Ovary (tissue), 10 donors: ENCODE measurements at places on chromosomes 5 and 9.
A peak's percentile ranks its signal among the peaks of the same experiment; 100 is the strongest.

DNA sequence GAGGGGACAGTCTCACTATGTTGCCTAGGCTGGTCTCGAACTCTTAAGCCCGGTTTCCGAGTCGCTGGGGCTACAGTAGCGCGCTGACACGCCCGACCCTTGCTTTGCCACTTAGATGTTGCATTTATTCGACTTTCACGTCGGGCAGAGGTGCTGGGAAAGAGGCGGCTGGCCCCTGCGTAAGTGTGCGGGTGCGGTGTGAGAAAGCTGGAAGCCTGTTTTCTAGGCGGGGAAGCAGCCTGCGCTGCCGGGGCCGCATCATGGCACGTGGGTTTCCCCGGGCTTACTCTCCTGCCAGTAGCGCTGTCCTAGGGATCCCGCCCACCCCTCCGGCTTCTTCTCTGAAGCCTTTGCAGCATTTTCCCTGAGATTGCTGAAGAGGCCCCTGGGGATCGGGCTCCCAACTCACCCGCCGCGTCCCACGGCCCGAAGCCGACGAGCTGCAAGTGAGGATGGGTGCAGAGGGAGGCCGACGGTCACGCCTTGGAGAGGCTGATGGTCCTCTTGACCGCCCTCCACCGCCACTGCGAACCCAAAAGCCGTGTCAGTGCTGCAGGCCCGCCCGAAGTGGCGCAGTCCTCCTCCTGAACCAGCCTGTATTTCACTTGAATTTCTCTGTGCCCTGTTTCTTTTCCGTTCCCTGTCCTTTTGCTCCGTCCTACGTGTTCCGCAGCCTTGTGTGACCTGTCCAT lies 5.8 kb upstream of the TRIM41 start:
- DNase-seq: peak; percentile 55

DNA sequence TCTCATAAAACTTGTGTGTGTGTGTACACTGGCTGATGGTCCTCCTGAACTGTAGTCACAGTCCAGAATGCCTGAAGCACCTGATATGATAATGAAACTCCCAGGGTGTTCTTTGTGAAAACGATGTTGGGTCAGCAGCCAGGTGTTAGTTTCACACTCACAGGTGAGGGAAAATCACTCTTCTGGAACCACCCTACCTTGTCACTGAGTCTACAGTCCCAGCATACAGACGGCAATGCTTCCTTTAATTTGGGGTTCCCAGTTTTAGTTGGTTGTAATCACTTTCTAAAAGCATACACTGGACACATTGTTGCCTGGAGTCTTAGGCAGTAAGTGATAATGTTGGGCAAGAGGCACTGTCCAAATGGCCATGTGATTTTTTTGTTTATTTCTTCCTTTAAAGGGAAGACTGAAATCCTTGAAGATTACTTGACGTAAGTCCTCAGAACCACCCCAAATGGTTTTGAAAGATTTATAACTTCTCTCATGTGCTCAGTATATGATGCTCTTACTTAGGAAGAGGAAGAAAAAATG lies 18.2 kb upstream of the MGAT1 start:
- DNase-seq: no peak

DNA sequence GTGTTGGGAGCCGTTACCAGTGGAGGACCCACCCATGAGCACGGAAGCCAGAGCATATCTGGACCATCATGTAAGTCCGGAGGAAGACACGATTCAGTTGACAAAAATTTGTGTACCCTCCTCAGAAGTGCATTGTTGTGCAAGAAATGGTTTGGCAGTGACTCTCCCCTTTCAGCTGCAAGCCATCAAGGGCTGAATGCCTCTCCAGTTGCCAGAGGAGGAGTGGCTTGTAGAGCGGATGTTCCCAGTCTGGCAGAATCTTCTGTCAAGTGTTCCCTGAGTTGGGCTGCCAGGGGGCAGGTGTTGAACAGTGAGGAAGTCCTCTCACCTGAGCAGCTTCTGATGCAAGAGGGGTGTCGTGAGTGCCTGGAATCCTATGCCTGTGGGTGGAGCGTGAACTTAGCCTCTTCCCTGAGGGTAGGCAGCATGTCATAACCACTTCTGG lies 27.6 kb upstream of the CDKN2AIPNL start:
- DNase-seq: peak; percentile 83

GRCh38 chr5:118392491-118392890 lies 595.9 kb downstream of the DTWD2 start:
- no peak for DNase-seq

DNA sequence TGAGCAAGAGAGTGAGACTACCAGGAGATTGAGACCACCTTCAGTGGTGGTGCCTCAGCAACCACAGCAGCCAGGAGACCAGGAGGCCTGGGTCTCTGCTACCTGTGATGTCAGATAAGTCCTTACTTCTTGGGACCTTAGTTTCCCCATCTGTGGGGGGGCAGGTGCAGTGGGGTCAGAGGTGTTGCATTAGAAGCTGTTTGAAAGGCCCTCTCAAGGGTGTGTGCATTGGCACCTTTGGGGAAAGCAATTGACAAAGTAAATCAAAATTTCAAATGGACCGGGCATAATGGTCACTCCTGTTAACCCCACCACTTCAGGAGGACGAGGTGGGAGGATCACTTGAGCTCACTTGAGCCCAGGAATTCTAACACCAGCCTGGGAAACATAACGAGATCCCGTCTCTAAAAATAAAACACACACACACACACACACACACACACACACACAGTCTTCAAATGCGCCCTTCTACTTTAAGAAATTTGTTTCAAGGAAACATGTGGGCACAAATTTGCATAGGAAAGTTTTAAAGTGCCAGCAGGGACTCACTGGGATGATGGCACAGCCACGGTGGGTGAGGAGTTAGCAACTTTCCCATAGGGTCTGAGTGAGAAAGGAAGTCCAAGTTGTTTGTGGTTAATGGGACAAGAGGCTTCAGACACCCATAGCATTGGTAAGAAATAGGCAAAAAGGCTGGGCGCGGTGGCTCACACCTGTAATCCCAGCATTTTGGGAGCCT lies 1.3 kb upstream of the AK1 start:
- peak; percentile 37 for DNase-seq

DNA sequence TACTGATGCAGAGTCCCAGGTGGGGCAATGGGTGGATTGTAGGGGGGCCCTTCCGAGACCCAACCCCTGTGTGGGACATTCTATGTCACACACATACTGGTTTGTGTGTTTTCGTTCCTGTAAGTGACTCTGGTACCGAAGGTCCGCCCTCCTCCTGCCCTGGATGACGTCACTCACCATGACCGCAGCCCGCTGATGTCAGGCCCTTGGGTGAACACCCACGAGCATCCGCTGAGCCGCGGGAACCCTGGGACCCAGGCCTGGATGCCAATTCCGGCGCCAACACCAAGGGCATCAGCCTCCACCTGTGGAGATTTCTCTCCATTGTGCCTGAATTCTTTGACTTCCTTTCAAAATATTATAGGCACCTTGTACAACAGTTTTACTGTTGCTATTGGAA lies 184.3 kb downstream of the MTRR start:
- no peak for DNase-seq

GRCh38 chr9:91332546-91333231 lies 29.0 kb downstream of the AUH start:
- no peak for DNase-seq

- no peak for DNase-seq
Observed at GRCh38 chr5:93250424-93250823, 330.6 kb downstream of the NR2F1-AS1 start.

DNA sequence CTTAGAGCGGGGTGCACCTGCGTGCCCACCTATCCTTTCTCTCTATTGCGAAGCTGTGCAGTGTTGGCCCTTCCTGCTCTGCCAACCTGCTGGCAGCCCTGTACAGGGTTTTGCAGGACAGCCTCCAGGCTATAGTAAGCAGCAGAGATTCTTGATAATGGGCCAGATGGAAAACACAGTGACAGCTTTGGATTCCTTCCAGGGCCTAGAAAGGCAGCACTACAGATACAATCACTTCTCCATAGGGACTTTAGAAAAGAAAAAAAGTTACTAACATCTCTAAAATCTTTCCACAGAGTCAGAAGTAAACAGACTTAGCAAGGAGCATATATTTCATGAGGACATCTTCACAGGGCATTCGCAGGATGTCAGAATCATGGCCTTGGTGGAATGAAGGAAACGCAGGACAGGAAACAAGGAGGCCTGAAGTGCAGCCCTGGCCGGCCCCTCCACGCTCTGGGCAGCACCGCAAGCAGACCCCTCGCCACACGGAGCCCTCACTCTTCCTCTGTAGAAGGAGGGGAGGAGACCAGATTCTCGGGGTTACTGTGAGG lies 172.1 kb upstream of the GAS1 start:
- DNase-seq: no peak

DNA sequence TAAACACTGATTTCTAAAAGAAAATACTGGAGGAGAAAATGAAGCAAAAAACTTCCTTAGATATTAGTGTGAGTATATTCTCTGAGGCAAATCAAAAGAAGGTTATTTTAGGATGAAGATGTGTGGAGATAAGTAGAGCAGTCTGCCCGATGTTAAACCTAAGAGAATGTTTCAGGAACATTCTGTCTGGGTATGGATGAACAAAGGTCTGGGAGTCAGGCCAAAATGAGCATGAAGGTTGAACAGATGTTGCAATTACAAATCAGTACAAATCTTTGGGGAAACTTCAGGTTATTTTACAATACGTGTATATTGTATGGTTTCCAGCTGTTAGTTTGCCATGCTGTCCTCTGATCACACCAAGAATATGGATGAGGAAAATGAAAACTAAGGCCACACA lies 14.4 kb upstream of the CEP78 start:
- no peak for DNase-seq

GRCh38 chr9:5629312-5630080 lies 589 bp downstream of the RIC1 start:
- DNase-seq: no peak

DNA sequence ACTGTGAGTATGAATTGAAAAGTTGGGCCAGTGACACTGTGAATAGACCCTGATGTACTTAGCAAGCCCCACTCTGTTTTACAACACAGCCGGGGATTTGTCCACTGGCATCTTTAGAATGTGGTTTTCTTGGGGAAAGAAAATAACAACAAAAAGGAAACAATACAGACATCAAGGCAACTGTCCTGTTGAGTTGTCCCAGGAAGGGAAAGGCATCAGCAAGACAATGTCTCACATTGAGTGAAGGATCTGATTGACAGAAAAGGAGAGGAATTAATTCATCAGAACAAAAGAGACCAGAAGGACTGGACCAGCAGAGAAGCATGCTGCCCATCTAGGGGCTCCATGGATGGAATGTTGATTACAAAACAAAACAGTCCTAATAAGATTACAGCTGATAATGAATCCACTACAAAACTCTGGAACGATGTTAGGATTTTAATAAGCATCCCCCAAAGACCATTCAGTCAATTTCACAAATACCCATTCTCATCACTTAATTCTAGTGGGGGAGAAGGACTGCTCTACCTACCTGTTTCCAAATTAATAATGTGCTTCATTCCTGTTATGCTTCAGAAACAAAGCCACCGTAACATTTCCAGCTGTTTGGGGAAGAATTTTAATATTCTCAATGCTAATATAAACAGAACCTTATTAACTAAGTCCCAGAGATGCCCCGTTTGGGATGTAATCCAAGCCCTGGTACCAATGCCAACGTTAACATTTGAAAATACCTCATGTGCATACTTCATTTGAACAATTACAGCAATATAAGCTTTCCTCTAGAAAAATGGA lies 298.0 kb downstream of the SPOCK1 start:
- no peak for DNase-seq

GRCh38 chr9:37951671-37952449 lies 47.9 kb upstream of the SLC25A51 start:
- no peak for DNase-seq

DNA sequence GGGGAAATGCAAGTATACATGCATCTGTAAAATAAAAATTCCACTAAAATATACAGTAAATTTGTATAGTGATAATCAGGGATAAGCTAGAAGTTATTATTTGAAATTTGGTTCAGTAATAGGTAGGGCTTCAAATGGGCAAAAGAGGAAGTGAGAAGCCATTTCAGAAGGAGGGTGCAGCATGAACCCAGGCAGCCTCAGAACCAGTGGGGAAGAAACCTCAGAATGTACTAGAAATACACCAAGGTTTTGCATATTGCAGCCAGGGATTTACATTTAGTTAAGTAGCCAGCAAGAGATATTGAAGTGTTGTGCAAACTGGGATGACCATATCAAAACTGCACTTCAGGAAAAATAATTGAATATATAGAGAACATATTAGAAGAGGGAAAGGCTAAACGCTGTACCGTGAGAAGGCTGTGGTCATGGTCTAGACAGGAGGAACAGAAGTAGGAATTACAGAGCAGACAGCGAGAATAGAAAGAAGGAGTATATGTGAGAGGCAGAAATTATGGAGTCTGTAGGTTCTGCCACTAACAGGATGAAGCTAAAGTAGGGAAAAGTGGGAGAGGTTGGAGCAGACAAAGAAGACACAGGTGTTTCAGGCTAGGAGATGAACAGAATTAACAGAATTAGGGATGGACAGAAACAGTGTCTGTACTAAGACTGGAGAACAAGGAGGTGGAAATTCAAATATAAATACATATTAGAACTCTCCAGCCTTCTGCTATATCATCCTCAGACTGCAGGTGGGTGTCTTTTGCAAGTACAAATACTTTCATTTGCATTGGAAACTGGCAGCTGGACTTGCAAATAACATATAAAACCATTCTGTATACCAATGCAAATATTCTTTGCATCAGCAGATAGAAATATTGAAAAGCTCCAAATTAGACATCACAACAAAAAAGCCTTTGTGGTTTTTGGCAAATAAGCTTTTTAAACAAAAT lies 335.6 kb downstream of the ZNF608 start:
- DNase-seq: no peak

DNA sequence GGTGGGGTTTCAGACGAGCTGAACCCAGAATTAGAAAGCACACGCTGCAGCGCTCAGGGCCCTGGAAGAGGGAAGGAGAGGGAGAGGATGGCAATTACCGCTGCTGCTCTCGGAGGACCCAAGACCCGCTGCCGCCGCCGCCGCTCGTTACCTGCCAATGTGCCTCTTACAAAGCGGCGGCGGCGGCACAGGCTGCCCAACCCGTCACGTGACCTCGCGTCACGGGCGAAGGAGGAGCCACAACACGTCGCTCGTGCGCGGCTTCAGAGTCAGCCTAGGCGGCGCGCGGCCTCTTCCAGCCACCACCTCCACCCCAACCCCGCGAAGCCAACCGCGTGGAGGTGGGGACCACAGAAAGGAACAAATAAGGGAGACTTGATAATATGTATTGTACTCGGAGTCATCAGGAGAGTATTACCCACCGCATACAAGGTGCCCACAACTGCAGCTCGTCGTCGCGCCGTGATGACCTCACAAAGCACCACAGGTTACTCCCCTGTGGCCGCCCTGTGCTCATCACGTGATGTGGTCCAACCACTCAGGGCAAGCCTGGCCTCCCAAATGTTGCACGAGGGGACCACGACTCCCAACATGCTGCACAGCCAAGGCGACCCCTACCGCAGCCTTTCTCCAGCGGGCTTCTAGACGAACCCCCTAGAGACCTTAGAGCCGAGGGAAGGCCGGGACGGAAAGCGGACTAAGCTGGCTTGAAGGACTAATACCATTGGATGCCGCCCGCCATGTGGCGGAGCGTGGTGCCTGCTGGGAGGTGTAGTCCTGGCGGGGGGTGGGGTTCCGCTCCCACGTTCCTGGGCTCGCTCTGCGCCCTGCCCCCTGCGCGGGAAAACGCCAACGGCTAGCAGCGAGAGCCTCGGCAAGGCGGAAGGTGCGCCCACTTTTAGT lies at the start of gene UBAP2:
UBAP2 (minus strand) TSS at position 161 of the 903 bp plus-strand sequence. CDS start 31,739 bp downstream, outside the sequence.
- peak; percentile 99 for DNase-seq

GRCh38 chr9:92618633-92619225 lies 51.2 kb downstream of the IPPK start:
- peak; percentile 86 for DNase-seq
